ENCODE measurements at places on chromosomes 2 and 18. TPM values are rescaled to one million over a fixed set of nuclear protein-coding genes. Genes with fewer than 3 reads are reported as not detected.

UGT1A8 gene
- total RNA-seq = 0.35 TPM

CCBE1 gene
- 8.7 TPM for total RNA-seq

ITGB6 gene
- total RNA-seq = 383 TPM

CD207 gene
- total RNA-seq = not detected

KCNG2 gene
- total RNA-seq = not detected

ZNF385B gene
- total RNA-seq = 1.1 TPM

PDIA6 gene
- total RNA-seq = 641 TPM

NEU4 gene
- 0.40 TPM for total RNA-seq

CIB4 gene
- not detected for total RNA-seq

ZNF396 gene
- 6.0 TPM for total RNA-seq

PELI1 gene
- total RNA-seq = 39.5 TPM

CPO gene
- total RNA-seq = not detected

ACVR1C gene
- 0.40 TPM for total RNA-seq

PRSS56 gene
- not detected for total RNA-seq

SERPINB10 gene
- total RNA-seq = not detected

ITGA4 gene
- total RNA-seq = 7.7 TPM
